ENCODE measurements at places on chromosomes 2 and 18. TPM values are rescaled to one million over a fixed set of nuclear protein-coding genes. Genes with fewer than 3 reads are reported as not detected.

- DNase-seq = no peak
Measured at GRCh38 chr2:71618327-71619113, 165.2 kb downstream of the DYSF start.

- DNase-seq = no peak
Measured at GRCh38 chr2:11765501-11765900, 19.1 kb downstream of the LPIN1 start.

- DNase-seq = peak; percentile 67
Measured at GRCh38 chr2:57720728-57721627, 325.6 kb upstream of the VRK2 start.

- DNase-seq = no peak
Measured at GRCh38 chr2:106061611-106062349, 132.3 kb downstream of the UXS1 start.

DNA sequence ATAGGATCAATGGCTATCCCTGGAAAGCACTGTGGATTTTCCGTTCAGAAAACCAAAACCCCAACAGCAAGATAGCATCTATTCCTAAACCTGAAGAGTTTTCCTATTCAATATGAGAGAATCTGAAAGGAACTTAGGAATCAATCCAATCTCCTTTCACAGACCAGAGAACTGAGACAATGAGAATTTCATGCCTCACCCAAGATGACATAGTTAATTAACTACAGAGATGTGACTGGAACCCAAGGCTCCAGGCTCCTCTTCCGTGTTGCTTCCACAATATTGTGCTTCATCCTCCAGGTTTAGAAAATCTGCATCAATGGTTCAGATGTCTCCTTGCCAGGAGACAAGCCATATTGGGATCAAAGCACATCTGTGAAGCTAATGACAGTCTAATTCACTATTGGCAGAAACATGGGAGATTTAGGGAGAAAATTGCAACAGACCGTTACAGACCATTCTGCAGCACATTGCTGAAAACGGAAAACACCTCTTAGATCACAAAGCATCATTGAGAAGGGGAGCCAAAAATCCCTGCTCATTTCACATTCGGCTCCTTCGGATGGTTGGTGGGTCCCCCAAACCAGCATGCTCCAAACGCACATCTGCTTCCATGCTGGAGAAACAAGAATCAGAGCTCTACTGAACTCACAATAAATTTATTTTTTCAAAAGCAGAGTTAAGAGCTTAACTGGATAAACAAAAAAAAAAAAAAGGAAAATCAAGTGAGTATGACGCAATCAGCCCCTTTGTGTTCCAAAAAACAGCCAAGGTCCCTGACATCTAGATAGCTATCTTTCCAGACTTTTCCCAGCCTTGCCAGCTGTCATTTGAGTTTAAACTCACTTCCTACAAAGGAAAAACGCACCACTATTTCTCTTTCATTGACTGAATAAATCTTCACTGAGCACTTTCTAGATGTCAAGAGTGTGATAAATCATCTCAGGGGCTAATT is 290.3 kb downstream of the C1D start:
- DNase-seq = no peak

DNA sequence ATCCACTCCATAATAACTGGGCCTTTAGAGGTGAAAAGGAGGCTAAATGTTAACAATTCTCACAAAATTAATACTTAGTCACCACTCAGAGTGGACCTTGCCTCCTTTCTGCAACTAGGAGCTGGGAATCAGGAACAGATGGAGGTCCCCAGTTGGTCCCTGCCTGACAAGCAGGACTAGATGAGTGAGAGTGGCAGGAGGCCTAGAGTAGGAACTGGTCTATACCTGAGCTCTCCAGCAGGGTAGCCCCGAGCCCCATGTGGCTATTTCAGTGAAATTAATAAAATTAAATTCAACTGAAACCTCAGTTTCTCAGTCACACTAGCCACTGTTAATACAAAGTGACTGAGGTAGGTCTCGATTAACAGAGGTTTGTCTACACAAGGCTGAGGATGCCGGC is 150.5 kb downstream of the MYO5B start:
- no peak for DNase-seq

DNA sequence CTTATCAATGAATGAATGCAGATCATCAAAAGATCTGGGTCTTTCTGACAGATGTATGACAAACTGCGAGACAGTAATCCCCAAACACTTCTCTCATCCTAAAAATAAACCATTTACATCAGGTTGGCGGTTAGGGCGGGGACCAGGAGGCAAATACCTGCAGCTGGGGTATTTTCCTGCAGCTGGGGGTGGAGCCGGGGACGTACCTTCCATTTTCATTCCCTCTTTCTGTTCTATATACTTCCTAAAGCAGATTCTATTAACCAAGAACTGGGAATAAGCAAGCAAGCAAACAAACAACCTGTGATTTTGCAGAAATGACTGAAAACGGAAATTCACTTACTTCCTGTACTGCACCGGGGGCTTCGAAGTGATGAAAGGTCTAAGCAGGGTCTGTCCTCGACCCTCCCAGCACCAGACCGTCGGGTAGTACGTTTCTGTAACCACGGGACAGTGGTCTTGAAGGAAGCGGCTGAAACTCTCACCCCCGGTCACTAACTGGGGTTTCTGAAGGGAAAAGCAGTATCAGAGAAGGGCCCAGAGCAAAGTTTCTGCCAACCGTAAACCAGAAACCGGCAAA is 1.2 kb downstream of the ABHD3 start:
- no peak for DNase-seq

DNA sequence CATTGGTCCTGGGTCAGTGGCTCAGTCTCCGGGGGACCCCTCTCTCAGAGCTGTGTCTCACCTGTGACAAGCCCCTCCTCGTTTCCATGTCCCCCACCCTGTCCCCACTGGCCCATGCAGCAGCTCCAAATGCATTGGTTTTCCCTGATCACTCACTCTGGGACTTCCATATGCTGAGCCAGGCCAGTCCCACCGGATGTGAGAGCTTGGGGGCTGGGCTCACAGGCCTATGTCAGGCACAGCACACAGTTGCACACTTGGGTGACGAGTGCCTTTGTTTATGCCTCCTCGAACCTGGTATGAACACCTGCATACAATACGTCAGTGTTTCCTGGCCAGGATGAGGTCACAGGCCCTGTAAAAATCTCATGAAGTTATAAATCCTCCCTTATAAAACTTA is 232.5 kb downstream of the TFCP2L1 start:
- no peak for DNase-seq

DNA sequence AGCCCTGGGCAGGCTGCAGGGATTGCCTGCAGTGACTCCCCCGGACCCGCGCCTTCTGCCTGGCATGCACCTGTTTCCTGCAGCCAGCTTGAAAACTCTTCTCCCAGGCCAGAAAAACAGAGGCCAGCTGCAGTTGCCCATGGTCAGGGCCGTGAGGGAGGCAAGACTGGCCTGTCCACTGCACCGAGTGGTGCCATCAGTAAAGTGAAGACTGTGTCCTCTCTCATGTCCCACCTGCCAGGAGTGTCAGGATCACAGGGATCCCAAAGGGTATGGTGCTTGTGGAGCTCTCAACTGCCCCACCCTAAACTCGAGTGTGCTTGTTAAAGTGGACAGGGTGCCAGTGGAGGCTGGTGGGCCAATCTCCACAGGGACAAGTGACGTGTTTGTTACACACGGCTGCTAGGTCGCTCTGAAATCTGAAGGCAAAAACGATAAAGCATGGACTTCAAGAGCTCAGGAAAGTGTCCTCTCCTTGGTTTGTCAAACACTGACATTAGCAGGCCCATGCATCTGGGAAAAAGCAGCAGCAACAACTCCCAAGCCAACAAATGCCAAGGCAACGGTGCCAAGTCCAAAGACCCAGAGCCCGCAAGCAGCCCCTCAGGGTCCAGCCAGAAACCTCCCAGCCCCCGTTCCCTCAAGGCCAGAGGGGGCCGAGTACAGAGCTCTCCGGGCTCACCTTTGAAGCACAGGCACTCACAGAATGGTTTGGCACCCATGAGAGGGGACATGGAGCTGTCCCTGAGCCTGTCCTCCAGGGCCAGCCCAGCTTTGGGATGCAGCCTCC is 213.2 kb downstream of the HDAC4 start:
- DNase-seq = no peak

DNA sequence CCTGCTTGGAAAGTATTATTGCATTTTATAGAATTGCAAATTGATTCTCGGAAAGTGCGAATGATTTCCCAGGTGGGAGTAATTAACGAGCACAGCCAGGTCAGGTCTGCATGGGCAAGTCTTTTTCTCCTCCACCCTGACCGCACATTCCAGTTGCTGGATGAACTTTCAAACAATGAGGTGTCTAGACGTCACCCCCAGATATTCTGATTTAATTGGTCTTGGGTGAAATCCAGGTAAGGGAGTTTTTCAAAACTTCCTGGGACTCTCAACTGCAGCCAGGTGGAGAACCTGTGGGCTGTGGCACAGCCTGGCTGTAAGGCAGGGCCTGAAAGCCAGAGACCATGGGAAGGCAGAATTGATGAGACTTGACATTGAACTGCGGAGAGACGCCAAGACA is 15.9 kb upstream of the RNF152 start:
- DNase-seq = no peak

Gene AMER3
- not detected for total RNA-seq

Gene CYP27A1
- total RNA-seq = 3.9 TPM

Gene DSG4
- not detected for total RNA-seq

Gene CAVIN2
- 2.8 TPM for total RNA-seq

Gene EGR4
- total RNA-seq = not detected
